Naive thymus-derived CD8-positive, alpha-beta T cell (primary cell): ENCODE measurements at places on chromosomes 6 and 20.

GRCh38 chr20:16595376-16595775 is 22.1 kb upstream of the KIF16B start:
- DNase-seq: no peak

DNA sequence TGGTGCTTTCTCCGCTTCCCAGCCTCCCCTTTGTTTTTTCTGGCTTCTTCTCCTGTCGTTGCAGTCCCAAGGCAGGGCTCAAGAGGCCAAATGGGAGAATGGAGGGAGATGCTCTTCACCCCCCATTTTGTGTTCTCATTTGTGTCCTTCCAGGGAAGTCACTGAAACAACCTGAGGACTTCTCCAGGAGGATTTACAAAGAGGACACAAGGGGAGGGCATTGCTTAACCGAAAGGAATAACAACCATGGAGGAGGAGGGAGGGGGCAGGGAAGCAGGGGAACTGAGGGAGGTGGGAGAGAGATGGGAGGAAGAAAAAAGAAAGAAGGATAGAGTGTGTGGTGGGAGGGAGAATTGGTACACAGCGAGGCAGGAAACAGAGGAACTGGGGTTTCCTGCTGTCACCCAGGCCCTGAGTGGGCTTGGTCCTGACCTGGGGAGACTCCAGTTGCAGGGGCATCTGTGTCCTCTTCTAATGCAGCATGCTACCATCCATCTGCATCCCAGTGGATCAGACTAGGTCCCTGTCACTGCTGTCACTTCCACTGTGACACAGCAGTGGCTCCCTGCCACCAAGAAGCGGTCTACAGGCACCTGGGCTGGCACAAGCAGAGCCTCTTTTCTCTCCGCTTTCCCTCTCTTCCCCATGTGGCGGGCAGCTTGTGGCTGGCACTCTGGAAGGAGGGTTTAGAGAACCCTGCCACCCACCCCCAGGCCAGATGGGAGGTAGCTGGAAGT is 17.1 kb upstream of the MLN start:
- no peak for DNase-seq

DNA sequence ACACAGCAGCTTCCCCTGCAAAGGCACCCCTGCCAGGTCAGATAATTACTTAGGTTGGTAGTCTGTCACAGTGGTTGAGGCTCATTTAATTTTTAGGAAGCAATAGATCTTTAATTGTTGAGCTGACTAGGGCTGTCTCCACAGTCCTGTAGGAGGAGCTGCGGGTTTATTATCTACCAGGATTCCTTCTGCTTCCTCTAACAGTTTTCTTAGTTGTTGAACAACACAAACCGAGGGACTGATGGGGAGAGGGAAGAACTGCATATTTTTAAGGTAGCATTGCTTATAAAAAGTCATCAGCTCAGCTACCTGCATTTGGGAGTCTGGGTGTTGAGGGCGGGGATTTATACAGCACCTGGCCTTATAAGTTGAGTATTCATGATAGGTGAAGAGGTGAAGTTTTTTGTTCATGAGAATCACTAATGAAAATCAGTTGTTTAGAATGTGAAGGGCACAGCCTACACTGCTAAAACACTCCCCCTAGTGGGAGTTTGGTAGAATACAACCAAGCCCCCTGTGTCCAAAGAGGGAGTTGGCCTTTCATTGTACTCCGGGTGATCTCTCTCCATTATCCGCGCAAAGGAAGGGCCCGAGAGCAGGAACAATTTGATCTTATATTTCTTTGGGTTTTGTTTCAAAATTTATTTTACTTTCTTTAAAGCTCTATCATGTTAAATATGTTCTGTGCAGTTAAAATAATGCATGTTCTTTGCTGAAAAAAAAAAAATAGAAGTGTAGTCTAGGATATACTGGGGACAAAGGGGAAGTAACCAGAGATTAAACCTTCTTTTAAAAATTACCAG is 69.6 kb downstream of the SSR1 start:
- DNase-seq: peak; percentile 46

DNA sequence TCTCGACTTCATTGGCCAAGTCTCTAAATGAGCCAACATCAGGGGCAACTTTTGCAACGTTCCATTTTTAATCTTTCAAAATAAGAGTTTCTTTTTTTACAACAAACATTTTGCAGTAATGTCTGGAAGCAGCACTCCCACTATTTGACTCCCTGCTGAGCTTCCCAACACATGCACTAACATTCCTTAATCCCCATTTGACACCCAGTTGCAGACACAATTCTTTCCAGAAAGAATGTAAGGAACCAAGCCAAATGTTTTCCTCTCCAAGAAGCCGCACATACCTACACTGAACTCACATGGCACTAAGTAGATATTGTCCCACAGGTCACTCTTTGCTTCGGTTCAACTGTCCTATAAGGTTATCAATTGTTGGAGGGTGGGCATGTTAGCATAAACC is 165.6 kb downstream of the GRM1 start:
- DNase-seq: no peak

DNA sequence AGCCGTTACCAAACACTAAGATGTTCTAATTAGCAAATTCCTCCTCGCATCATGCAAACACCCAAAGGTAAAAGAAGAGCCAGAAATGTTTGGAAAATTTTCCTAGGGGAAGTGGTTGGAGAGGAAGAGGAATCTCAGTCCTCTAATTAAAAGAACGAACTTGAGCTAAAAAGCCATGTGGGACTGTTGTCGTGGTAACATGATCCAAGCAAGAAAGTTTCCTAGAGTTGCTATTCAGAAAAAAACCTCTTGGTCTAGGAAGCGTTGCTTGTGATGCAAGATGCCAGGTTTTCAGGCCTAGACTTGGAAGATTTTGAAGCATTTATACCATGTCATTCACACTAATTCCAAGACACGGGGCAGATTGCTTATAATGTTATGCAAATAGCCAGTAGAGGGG is 106.8 kb upstream of the DOK5 start:
- DNase-seq: no peak
